Chondrocyte (in vitro differentiated cells): ENCODE measurements at places on chromosomes 1 and 21.
A peak's percentile ranks its signal among the peaks of the same experiment; 100 is the strongest.

- no peak for DNase-seq
These were observed 374.9 kb downstream of the VAV3 start for GRCh38 chr1:107590087-107590486.

DNA sequence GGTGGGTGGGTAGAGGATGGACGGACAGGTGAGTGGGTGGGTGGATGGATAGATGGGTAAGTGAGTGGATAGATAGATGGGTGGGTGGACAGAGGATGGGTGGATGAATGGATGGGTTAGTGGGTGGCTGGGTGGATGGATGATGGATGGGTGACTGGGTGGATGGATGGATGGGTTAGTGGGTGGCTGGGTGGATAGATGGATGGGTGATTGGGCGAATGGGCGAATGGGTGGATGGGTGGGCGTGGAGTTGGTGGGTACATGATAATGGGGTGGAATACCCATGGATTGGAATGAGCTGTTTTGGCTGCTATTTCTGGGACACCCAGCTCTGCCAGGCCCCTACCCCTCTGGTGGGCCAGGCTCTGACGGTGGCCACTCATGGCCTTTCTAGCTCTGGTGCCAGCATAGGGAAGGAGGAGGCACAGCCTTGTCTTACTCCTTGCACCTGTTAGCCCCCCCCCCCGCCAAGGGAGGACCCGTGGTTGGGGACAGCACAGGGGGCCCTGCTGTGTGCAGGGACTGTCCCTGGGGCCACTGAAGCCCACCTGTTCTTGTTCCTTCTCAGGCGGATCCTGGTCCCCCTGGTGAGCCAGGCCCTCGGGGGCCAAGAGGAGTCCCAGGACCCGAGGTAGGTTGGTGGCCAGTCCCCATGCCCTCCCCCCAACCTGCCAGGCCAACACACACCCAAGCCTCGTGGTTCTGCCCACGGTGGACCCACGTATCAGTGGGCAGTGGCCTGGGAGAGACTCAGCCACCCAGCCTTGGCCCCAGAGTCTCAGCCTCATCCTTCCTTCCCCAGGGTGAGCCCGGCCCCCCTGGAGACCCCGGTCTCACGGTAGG, 26.4 kb downstream of the COL6A2 start:
- DNase-seq, result peak; percentile 82

- no peak for DNase-seq
These were observed 24.4 kb downstream of the CELF3 start for GRCh38 chr1:151692226-151692625.

GRCh38 chr1:197106869-197107268, 39.6 kb downstream of the ASPM start:
- DNase-seq, result no peak

GRCh38 chr1:18511149-18511873, 30.6 kb downstream of the KLHDC7A start:
- DNase-seq, result peak; percentile 13

DNA sequence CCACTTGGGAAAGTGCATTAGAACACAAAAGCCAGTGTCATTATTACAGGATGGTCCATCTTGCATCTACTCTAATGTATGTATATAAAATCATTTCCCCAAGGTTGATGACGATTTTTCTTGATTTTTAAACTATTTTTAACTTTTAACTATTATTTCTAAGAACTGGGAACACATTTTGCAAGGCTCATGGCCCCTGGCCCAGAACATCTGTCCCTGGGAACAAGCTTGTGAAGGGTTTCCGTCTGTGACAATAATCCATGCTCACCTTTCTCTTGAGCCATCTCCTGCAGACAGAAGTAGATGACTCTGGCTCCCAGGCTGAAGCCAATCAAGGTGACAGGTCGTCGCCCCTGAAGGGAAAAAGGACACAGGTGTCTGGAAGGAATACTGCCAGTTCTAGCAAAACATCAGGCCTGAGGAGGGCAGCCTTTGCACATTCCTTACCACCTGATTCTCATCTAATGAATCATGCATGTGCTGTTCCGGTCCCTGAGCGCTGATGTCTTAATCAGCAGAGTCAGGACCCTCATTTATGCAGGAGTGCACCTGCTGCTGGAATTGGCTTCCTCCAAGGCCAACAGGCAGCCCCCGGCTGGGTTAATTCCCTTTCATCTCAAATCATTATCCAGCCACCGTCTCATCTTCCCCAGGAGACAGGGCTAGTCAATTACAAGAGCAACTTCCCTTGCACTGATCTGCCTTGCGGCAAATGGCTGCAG, 62.5 kb downstream of the TMCO4 start:
- DNase-seq, result no peak

DNA sequence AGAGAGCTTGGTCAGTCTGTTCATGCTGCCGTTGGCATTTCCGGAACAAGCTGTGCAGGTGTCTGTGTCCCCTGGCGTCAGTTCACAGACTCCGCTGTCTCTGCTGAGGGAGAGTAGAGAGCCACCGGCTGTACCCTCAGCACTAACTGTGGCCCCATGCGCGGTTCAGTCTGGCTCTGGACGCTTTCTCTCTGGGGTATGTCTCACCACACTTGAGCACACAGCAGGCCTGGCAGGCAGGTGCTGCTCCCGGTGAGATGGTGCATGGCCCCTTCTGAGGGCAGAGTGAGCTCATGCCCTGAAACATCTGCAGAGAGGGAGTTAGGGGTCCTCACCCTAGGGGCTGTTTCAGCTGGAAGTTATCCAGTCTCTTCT, 60.0 kb upstream of the TLR5 start:
- no peak for DNase-seq

DNA sequence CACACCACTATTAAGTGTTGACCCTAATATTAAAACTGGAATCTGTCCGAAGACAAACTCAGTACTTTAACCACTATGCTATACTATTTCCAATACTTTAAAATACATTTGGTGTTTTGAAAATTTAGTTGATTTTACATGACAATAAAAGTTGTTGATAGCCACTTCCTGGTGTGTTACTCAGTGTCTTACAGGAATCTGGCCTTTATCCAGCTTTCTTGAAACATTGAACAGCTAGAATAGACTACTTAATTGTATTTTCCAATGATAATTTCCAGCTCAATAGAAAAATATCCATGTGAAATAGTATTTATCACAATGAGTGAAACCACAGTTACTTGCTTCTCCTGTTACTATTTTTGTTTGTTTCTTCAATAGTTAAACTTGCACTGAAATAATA, 369.6 kb upstream of the ADGRL4 start:
- DNase-seq, result no peak

DNA sequence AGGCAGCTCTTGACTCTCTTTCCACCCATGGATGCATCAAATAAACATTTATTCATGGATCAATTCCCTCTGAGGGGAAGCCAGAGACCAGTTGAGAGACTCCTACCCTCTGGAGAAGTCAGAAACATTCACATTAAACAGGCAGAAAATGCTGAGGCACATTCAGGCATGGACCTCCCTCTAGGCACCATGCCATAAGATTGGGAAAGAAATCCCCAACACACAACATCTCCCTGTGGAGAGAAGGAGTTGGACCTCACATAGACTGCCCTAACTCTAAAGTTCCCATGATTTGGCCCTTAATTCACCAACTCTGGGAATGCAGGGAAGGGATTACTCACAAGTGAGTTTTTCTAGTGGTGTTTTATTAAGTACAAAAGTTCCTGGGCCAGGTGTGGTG, 415.3 kb upstream of the C1orf87 start:
- no peak for DNase-seq

GRCh38 chr1:234327577-234328164, 45.6 kb upstream of the COA6 start:
- DNase-seq, result no peak

GRCh38 chr1:84571150-84571535, 3.1 kb downstream of the CTBS start:
- DNase-seq, result no peak

DNA sequence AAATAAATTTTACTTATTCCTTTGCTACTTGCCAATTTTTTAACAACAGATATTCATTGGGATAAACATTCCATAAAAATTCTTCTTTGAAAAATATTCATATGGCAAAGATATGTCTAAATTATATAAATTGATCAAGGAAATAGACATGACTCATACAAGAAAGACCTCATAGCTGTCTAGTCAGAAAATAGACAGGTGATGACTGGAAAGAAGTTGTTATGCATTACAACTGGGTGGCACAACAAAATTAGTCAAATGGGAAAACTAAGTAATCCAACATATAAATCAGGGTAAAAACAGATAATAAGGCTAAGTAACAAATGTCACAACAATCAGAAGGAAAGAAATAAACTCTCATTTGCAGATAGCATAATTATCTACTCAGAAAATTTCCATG, 92.0 kb downstream of the USH2A start:
- DNase-seq, result no peak

- DNase-seq, result no peak
These were observed 83.4 kb downstream of the TRIM33 start for GRCh38 chr1:114427612-114428011.

- DNase-seq, result no peak
These were observed 23.9 kb upstream of the CYYR1 start for GRCh38 chr21:26597031-26597430.

DNA sequence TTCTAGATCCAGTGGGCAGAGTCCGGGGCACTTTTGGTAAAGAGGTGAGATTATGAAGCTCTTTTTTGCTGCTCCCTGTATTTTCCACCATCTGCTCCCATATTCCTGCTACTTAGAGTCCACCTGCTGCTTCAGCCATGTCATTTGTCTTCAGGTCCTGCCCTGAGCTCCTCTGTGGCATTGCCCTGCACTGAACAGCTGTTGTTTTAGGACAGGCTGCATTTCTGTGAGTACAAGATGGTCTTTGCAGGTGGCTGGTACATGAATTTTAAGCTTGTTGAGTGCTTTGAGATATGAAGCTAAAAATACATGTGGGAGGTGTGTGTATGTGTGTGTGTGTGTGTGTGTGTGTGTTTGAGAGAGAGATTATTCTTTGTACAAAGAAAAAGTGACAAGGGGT, 21.9 kb downstream of the MT1HL1 start:
- no peak for DNase-seq

GRCh38 chr1:42264511-42265190, 70.4 kb downstream of the FOXJ3 start:
- no peak for DNase-seq

DNA sequence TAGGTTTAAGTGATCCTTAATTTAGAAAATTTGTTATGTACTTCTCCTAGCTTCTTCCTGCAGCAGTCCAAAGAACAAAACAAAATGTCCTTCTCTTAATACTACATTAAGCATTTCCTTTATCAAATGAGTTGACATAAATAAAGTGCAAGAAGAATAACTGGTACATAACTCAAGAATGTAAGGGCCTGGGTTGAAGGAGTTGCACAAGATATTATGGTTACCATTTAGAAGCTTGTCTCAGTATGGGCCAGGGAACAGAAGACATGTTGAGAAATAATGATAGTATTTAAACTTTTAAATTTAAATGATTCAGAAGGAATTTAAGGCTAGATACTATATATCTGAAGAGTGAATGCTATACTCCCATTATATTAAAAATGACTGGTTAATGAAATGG, 23.5 kb downstream of the SUCO start:
- no peak for DNase-seq

DNA sequence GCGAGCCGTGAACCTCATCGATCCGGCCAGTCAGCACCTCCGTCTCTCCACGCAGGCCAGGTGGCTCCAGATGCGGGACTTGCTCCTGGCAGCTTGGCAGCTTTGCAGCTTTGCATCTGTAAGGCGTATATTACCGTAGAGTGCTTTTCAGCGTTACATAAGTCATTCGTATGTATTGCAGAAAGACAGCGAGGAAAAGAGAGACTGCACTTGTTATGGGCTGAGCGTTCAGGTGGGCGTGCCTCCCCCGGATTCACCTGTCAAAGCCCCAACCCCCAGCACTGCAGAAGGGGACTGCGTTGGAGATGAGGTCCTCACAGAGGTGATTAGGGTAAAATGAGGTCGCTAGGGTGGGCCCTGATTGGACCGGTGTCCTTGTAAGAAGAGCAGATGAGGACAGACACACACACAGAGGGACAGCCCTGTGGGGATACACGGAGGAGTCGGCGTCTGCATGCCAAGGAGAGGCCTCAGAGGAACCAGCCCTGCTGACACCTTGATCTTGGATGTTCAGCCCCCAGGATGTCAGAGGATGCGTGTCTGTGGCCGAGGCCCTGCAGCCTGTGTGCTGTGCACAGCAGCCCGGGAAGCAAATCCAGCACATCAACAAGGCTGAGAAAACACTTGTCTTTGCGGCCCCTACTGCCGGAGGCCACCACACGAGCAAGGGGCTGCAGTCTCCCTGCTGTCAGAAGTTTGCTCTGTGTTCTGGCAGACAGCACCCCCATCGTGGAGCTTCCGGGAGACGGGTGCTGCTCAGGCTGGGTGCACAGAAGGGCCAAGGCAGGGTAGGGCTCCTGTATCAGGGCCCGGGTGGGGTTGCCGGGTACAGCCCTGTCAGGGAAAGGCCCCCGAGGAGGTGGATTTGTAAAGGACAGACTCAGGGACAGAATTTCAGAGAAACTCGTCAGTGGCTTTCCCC, 10.9 kb upstream of the AGPAT3 start:
- no peak for DNase-seq

DNA sequence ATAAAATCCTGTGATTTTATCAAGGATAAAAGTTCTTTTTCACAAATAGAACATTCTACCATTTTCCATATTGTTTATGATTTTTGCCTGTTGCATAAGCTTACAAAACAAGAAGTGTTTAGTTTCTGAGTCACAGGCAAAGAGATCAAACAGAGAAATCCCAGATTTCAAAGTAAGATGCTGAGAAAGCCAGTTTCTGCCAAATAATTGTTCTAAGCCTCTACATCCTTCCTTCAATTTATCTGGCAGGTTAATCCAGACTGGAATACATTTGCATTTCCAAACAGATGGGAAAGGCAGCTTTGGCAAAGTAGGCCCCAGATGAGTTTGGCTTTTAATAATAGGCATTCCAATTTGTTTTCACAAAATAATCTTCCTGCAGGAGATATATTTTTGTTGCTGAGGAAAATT, 2.5 kb downstream of the SLC1A7 start:
- no peak for DNase-seq
